Activated CD4-positive, alpha-beta T cell treated with anti-CD3 and anti-CD28 coated beads, Interleukin-2, Interleukin-6, amounts not matched to agents 100 ng/mL and 50 ng/mL, durations not matched to agents 16 hours and 8 hours (primary cell): ENCODE measurements at places on chromosomes 6 and 20.

DNA sequence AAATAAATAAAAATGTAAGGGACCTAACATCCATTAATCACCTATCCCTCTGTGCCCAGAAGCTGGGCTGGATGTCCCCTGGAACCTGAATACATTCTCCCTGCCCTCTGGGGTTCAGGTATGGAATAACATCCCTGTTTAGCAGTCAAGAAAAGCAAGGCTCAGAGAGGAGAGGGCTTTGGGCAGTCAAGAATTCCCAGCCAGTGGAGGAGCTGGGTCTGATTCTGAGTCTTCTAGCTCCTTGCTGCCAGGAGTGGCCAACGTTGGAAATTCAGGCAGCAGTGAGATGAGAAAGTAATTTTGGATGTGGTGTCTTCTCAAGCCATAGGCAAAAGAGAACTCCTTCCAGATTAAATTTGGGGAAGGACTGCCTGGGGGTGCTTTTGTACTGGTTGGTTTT is 42.6 kb upstream of the ZNFX1 start:
- DNase-seq: no peak

DNA sequence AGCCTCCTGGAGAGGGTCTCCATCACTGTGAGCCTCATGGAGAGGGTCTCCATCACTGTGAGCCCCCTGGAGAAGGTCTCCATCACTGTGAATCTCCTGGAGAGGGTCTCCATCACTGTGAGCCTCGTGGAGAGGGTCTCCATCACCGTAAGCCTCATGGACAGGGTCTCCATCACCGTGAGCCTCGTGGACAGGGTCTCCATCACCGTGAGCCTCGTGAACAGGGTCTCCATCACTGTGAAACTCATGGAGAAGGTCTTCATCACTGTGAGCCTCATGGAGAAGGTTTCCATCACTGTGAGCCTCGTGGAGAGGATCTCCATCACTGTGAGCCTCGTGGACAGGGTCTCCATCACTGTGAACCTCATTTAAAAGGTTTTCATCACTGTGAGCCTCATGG is 140.0 kb downstream of the ERMARD start:
- DNase-seq: no peak

- DNase-seq: no peak
Observed at GRCh38 chr6:8108031-8108660, 5.8 kb upstream of the EEF1E1 start.

DNA sequence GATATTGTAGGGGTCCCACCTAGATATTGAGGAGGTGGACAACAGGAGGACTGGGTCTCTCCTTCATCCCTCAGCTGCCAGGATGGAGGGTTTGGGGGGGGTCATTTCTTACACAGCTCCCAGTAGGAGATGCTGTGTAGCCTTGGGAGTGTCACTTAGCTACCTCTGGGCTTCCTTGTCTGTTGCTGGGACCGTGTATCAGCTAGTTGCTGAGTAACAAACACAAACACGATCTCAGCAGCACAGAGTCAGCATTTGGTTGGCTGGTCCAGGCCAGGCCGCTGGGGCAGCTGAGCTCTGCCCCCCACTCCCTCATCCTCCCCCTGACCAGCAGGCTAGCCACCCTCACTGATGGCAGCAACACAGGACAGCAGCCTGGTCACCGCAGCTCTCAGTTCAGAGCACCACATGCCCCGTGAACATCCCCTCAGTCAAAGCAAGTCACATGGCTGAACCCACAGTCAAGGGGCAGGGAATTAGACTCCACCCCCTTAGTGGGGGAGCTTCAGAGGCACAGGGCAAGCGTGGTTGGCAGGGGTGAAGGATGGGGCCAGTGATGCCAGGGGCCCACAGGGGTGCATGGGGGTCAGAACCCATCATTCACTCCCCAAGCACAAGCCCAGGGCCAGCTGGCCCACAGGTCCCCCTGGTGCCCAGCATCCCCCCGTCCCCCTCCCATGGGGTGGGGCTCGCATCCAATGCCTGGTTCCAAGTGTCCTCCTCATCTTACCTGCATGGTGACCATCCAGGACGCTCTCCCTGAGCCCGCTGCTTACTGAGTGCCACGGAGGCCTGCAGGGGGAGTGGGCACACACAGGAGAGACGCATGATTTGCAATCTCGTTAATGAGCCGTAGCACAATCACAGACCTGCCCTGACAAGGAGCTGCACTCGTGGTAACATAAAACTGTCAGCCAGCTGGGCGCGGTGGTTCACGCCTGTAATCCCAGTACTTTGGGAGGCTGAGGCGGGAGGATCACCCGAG is 112.4 kb downstream of the TAF4 start:
- no peak for DNase-seq

DNA sequence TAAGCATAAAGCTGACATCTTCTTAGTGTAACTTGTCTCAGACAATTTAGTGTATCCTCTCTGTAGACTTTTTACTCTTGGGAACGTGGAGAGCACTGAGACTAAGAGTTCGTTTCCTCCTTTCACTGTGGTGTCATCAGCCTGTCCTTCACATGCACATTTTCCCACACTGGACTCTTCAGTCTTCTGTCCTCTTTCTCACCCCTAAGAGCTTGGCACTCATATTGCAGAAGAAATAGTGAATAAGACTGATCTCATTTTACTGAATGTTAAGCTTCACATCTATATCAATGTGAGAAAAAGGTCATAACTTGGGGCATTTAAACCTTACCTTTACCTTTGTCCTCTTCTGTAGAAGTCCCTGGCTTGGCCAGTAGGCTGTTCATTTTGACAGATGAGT is 25.6 kb downstream of the FUCA2 start:
- DNase-seq: no peak

- DNase-seq: no peak
Observed at GRCh38 chr20:51275181-51275580, 252.3 kb upstream of the KCNG1 start.

GRCh38 chr20:1536893-1537730 is 20.4 kb downstream of the SIRPD start:
- DNase-seq: no peak
